ENCODE measurements at places on chromosomes 16 and 17. TPM values are rescaled to one million over a fixed set of nuclear protein-coding genes. Genes with fewer than 3 reads are reported as not detected.

- no peak for DNase-seq
Measured at GRCh38 chr17:61586031-61586566, 4.9 kb downstream of the NACA2 start.

DNA sequence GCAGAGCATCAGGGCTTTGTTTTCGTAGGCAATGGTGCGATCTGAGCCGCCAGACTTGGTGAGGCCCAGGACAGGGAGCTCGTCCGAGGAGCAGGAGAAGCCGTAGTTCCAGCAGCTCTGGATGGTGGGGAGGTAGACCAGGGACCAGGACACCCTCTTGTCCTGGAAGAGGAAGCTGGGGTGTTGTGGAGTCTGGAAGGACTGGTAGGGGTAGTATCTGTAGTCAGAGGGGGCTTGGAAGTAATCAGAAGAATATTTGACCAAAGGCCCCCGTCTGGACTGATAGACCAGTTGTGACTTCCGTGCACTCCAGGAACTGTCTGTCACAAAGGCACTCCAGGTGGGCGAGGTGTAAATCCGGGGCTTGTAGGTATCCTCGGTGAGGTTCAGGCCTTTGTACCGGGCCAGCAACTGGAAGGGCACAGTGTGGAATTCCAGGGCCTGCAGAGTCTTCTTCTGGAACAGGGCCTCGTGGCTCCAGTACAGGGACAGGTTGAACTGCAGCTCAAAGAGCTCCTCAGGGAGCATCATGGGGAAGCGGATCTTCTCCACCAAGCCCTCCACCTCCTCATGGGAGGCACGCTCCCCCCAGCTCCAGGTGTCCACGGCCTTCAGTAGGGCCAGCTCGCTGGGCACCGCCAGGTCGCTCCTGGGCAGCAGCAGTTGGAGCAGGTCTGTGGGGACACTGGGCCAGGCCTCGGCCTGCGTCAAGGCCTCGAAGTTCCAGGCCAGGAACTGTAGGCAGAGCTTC is 7.8 kb downstream of the LGALS3BP start:
- no peak for DNase-seq

GRCh38 chr17:3615160-3615870 is 6.1 kb upstream of the TRPV1 start:
- DNase-seq = no peak

- DNase-seq = no peak
Measured at GRCh38 chr16:79339863-79340262, 260.7 kb downstream of the MAF start.

Gene GAA
- total RNA-seq = 52.7 TPM
